GM12878 (cell line): ENCODE measurements at places on chromosomes 1 and 21.

GRCh38 chr1:187443939-187444338 lies 615.2 kb downstream of the PLA2G4A start:
- DNase-seq, result no peak

DNA sequence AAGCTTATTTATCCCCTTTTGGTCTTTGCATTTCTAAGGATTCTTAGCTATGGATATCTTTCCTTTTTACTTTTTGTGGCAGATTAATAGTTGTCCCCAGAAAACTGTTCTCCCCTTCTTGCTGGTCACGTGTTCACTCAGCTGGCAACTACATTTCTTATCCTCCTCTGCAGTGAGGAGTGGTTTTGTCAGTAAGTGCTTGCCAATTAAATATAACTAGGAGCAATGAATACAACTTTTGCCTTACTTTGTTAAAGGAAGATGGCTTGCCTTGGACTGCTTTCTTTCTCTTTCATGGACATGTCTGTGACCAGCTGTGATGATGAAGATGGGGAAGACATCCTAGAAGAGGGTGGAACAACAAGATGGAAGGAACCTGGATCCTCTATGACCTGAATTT lies 15.6 kb upstream of the ALG14 start:
- DNase-seq, result no peak

- no peak for DNase-seq
Measured at GRCh38 chr1:50424045-50424883, 1.0 kb upstream of the DMRTA2 start.

- DNase-seq, result no peak
Measured at GRCh38 chr21:19864476-19864875, 1133.7 kb upstream of the NCAM2 start.

DNA sequence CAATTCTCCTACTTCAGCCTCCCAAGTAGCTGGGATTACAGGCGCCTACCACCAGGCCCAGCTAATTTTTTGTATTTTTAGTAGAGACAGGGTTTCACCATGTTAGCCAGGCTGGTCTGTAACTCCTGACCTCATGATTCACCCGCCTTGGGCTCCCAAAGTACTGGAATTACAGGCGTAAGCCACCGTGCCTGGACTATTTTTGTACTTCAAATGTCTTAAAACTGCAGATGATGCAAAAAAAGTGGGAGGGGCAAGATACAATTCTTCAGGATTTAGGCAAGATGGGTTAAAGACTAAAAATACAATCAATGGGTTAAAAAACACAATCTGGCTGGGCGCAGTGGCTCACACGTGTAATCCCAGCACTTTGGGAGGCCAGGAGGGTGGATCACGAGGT lies 4.7 kb downstream of the SCAF4 start:
- DNase-seq, result no peak
